ENCODE measurements at places on chromosomes 12 and 14.

DNA sequence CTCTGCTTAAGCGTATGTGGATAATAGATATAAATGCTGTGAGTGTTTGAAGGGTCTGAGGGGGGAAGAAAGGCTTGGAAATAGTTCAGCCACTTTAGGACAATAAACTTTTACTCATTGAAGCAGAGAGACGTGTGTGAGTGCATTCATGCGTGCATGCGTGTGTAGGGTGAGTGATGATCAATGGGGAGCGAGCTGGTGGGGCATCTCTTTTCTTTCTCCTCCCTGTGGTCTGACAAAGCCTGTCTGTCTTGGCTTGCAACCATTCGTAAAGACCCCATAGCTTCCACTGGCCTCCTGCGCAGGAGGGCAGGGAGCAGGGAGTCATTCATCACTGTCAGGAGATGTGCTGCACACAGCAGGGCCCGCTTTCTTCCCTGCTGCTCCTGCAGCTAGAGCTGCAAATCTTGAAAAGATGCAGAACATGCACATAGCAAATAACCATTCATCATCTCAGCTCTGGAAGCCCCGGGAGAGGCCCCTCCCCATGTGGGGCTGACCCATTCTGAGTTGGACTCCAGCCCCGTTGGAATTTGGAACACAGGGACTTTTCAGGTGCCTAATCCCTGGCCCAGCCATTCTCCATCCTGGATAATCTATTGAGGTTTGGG, 223.2 kb downstream of the PPM1H start:
- no peak for DNase-seq

DNA sequence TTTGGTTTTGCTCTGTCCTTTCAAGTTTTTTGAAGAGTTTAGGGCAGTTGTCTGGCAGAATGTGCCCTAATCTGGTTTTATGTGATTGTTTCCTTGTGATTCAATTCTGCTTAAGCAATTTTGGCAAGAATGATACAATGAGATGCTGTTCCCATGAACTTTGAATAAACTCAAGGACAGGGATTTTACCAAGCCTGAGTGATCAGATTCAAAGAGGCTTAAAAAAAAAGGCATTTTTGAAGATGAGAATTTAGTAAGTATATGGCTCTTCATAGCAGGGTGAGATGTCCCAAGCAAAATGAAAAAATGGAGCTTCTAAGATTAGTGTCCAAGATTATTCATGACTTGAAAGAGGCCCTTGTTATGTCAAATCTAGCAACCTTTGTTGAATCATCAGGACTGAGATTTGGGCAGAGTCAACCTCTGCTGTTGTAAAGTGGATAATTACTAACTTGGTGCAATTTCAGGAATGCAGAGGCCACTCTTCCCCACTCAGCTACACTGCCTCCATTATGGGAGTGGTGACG, 180.6 kb upstream of the NUDT4 start:
- DNase-seq: no peak

DNA sequence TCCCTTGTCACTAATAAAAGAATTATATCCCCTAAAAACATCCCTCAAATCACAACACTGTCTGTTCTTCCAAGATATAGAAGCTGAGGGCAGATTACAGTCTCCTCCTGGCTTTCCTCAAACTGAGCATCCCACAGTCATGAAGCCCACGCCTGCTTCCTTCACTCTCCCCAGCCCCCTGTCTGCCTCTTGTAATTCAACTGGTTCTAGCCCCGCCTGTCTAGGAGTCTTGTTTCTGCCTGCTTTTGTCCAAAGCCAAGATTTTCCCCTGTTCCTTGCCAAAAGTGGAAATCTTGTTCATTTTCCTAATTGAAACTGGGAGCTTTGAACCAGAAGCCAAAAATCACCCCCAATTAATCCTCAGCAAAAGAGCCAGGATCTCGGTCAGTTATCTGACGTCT, 35.9 kb upstream of the PWP1 start:
- no peak for DNase-seq

DNA sequence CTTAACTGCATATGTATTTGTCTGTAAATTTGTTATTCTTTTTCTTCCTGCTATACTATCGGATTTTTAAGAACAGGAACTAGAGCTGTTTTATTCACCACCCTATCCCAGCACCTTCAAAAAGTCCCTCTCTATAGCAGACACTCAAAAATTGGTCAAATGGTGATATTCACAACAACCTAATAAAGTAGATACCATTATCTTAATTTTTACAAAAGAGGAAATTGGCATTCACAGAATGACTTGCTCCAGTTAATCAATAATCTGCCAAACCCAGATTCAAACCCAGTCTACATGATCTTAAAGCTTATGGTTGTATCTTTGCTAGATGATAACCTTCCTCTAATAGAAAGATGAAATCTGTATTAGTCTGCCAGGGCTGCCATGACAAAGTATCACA, 426.6 kb downstream of the EGLN3 start:
- no peak for DNase-seq

DNA sequence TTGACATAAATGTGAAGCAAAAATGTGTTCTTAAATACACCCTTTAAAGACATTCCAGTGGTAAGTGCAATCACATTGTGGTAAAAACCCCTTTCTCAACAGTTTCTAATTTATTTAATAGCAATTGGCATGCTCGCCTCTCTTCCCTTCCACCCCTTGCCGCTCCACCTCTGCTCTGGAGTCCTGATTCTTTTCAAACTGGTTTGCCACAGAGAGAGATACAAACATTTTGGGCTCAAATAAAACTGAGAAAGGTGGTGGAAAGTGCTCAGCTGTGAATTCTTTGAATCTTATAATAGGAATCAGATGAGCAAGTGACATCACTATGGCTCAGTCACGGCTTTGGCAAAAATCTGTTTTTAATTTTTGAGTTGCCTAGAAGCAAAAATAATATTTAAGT, 993.9 kb downstream of the GALC start:
- DNase-seq: no peak

DNA sequence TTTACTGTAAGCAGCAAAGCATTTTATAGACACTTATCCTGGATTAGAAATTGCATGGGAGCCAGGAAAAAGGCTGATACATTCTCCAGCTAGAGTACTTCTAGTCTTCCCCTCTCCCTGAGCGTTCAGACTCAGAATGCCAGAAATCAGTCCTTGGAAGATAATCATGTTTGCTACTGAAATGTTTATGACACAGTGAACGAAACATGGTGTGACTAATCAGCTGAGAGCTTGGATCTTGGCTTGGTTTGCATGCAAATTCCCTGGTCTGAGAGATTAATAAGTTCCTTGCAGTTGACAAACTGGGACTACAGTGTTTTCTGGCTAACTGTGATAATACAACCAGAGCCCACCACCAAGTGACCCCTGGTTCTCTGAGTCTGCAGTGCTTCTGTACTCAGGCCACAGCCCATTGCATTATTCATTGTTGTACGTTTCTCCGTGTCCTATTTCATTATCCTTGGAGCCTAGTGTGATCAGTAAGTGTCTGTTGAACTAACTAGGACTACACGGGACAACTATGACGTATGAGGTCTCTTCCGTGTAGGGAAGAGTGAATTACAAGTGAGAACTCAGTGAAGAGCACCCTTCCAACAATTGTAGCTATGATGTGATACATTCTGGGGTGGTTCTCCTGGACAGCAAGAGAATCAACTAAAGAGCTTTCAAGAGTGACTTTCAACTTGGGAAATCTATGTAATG, 34.6 kb upstream of the EVL start:
- no peak for DNase-seq

Measured in CD4-positive, alpha-beta T cell treated with Interleukin-4 for 1 hour (primary cell).